ENCODE measurements at places on chromosomes 13 and 19.
A peak's percentile ranks its signal among the peaks of the same experiment; 100 is the strongest.

- DNase-seq: no peak
These were observed 47.9 kb downstream of the CERS4 start for GRCh38 chr19:8257052-8257443.

DNA sequence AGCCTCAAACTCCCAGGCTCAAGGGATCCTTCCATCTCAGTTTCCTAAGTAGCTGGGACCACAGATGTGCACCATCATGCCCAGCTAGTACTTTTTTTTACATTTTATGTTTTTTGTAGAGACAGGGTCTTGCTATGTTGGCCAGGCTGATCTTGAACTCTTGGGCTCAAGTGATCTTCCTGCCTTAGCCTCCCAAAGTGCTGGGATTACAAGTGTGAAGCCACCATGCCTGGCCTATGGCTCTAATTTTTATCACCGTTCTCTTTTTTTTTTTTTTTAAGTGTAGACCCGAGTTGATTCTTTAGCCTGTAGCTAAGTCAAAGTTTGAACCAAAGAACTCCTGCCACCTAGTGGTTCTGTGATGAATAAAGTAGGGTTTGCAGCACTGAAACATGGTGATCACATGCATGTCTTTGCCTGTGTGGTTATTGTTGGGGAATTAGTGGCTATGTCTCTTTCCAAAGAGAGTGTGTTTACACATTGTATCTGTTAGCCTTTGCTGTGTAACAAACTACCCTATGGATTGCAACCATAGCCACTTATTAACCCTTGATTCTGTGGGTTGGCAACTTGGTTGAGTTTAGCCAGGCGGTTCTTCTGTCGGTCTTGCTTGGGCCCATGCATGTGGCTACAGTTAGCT lies 11.6 kb downstream of the NFILZ start:
- peak; percentile 50 for DNase-seq

DNA sequence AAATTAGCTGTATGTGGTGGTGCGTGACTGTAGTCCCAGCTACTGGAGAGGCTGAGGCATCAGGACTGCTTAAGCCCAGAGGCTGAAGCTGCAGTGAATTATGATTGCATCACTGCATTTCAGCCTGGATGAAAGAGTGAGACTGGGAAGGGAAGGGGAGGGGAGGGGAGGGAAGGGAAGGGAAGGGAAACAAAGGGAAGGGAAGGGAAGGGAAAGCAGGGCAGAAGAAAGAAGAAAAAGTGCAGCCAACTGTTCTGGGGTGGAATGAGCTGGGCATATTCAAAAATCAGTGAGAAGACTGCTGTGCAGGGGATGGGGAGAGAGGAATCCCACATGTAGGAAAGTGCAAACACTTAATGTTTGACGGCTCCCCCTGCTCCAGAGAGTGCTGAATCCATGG lies 905.5 kb downstream of the UQCRFS1 start:
- DNase-seq: no peak

- no peak for DNase-seq
These were observed 74.2 kb downstream of the COL4A1 start for GRCh38 chr13:110232756-110233155.

- DNase-seq: no peak
These were observed 66.3 kb upstream of the RFXAP start for GRCh38 chr13:36752673-36753072.

DNA sequence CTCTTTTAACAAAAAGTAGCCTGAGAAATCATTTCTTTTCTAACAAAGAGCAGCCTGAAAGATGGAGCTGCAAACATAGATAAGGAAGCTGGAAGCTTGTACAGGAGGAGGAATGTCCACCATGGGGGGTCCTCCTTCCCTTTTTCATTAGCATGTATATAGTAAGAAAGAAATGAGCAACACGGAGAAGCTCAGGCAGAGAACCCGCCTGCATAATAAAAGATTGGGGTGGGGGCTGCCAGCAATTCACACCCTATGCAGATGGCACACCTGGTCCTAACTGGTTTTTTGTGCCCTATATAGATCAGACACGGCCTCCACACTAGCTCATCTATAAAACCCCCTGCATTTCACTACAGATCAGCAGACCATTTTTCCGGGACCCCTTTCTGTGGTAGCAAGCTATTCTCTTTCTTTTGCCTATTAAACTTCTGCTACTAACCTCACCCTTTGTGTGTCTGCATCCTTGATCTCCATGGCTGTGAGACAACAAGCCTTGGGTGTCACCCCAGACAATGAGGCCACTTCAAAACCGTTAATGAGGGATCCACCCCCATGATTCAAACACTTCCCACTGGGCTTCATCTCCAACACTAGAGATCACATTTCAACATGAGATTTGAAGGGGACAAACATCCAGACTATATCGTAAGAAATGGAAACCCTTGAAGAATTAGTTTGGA lies 167.5 kb upstream of the FREM2 start:
- peak; percentile 29 for DNase-seq

- no peak for DNase-seq
These were observed 52.6 kb downstream of the MAP4K1 start for GRCh38 chr19:38564981-38565690.

- no peak for DNase-seq
These were observed 38.4 kb downstream of the RFX2 start for GRCh38 chr19:6071875-6072274.

- no peak for DNase-seq
These were observed 29.2 kb upstream of the LAMP1 start for GRCh38 chr13:113267642-113268405.

- DNase-seq: no peak
These were observed 26.5 kb downstream of the CEACAM1 start for GRCh38 chr19:42501733-42502132.

DNA sequence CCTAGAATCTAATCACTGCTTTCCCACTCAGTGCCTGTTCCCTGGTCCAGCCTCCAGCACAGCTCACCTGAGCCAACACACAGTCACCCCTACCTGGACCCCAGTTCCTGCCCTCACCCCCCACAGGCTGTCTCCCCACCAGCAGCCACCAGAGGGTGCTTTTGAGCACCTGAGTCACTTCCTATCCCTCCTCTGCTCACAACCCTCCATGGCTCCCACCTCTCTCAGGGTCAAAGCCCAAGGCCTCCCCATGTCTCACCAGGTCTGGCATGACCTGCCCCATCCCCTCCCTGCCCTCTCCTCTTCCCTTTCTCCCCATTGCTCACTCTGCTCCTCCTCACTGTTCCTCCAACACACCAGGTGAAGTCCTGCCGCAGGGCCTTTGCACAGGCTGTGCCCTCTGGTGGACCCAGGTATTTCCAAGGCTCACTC lies 7.1 kb upstream of the DPP9 start:
- DNase-seq: no peak

DNA sequence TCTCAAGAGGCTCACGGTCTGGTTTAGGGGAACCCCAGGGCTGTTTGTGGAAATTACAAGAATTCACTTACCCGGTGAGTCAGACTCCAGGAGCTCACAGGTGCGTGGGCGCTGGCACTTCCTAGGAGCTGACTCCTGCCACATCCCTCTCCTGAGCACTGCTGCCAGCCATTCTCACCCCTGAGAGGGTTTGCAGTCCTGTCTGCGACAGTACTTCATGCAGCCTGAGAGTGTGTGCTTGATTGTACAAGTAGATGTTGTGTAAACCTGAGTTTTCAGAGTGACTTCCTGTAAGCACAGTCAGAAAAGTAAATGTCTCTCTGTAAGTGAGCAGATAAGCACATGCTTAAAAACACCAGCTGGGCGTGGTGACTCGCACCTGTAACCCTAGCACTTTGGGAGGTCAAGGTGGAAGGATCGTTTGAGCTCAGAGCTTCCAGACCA lies 8.1 kb downstream of the MRPL4 start:
- DNase-seq: peak; percentile 73

DNA sequence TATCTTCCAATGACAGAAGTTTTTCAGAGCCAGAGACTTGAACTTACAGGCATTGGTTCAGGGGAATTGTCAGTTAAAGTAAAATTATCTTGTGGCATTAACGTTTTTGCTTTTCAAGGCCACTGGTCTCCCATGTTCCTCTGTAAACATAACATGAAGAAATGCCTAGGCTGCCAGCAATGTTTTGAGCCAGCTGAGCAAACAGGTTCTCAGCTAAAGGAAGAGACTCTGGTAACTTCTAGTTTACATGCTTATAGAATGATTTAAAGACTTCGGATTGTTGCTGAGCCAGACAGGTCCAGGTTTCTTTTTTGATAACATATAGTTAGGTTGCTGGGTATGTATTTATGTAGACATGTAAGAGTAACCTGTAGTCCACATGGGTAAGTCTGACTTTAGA lies 35.7 kb downstream of the ZNF493 start:
- no peak for DNase-seq

GRCh38 chr19:3698386-3698950 lies 1.8 kb downstream of the PIP5K1C start:
- DNase-seq: no peak

GRCh38 chr13:27236478-27236877 lies 14.9 kb upstream of the RPL21 start:
- no peak for DNase-seq

DNA sequence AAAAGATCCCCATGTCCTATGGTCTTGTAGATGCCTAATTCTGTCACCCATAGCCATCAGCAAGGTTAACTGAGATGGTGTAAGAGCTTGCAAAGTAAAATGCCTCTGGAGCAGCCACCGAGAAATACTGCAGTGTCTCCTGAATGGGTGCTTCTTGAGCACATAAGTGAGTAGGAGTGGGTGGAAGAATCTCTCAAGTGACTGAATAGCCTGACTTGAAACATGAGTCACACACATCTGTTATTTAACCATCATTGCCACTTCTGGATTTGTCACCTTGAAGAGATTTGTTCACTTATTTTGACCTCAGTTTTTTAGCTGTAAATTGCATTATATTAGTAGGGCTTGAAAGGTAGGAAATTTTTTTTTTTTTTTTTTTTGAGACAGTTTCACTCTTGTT lies 2.3 kb downstream of the ZNF714 start:
- no peak for DNase-seq

DNA sequence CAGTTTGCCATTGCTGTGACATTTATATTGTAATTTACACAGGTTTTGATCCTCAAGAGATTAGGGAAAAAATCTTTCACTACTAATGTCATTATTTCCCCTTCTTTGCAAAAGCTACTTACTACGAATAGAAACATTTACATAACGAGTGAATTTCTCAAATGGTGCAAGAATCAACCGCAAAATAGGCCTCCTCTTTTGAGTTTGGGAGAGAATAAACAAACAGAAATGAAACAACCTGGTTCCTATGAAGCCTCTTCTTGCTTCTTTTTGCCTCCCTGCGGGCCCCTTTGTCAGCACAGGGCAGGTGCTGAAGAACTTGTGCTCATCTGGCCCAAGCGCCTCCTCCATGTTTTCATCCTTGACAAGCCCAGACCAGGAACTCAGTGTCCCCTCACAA lies 10.1 kb upstream of the GJA3 start:
- DNase-seq: no peak

- DNase-seq: peak; percentile 5
These were observed 551.0 kb upstream of the NBEA start for GRCh38 chr13:34391076-34391475.

DNA sequence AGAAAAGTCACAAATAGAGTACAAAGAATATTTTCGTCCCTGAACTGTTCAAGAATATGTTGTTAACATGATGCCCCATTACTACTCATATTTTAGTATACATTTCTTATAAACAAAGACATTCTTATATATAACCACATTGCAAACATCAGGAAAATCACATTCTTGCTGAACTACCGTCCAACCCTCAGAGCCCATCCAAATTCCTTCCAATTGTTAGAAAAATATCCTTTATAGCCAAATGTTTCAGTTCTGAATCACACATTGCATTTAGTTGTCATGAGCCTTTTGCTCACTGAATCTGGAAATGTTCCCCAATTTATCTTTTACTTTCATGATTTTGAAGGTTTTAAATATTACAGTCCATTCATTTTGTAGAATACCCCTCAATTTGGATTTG lies 467.8 kb upstream of the ARGLU1 start:
- DNase-seq: no peak

DNA sequence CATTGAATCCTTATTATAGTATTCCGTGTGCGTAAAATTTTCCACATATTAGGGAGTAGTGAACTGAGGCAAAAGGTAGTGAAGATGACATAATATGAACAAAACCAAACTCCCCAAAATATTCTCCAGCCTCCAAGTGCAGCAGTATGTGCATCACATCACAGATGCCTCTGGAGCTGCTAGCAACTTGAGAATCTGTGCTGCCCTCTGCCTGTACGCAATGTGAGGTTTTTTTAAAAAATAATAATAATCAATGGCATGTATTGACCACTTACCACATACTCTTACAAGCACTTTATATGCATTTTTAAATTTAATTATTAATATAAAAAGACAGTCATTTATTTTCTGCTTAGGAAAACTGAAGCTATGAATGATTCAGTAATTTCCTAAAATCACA lies 583.0 kb upstream of the SPRY2 start:
- no peak for DNase-seq

GRCh38 chr19:39152066-39152465 lies 26.5 kb downstream of the PAK4 start:
- no peak for DNase-seq

GRCh38 chr19:34960103-34960805 lies 3.8 kb downstream of the ZNF792 start:
- DNase-seq: peak; percentile 99

GRCh38 chr19:44668985-44669764 lies 2.1 kb upstream of the CEACAM19 start:
- DNase-seq: peak; percentile 36

DNA sequence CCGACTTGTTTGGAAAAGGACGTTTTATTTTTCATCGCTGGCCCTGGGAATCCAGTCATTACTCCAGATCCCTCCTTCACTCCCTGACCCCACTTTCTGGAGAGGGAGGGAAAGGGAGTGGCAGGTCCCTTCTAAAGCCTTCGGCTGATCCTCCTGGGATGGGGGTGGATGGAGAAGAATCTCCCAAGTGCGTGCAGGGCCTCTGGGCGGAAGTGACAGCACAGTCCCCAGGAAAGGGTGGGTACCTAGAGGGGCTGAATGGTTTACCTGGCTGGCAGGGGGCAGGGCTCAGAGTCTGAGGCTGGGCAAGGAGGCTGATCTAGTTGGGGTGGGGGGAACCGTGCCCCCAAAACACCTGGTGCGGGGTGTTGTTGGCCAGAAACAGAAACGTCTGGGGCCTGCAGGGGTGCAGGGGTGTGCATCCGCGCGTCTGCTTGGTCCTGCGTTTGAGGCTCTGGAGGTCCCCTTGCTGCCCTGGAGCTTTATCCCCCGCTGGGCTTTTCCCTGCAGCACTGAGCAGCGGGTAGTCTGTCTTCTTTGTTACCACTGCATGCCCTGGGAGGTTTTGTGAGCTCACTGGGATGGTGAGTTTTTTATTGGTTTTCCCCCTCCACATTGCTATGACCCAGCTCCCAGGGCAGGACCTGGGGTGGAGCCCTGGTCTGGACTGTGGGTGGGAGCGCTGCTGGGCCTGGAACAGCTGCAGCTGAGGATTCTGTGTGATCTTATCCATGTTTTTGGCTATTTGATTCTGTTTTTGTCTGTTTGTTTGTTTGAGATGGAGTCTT lies 3.0 kb upstream of the ZNF628 start:
- peak; percentile 66 for DNase-seq

DNA sequence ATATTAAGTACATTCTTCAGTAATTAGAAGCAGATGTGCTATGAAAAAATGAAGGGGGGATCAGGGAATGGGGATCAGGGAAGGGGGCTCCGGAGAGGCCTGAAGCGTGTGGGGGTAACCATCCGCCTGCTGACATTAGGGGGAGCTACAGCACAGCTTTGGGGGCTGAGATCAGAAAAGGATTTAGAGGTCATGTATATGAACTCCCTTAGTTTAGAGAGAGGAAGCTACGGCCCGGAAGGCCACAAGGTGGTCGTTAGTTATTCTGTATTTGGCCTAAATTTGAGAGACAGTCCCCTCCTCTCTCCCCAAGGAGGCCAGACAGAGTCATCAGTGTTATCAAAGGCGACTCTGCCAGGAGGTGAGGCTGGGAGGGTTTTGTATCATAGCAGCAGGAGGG lies 99.0 kb downstream of the TM9SF2 start:
- no peak for DNase-seq

GRCh38 chr13:75603038-75603437 lies 33.1 kb upstream of the LMO7 start:
- no peak for DNase-seq
